IPS DF 6.9 (cell line): ENCODE measurements at places on chromosomes 2 and 18.

GRCh38 chr2:9763356-9764152 lies 79.7 kb upstream of the TAF1B start:
- no peak for DNase-seq

DNA sequence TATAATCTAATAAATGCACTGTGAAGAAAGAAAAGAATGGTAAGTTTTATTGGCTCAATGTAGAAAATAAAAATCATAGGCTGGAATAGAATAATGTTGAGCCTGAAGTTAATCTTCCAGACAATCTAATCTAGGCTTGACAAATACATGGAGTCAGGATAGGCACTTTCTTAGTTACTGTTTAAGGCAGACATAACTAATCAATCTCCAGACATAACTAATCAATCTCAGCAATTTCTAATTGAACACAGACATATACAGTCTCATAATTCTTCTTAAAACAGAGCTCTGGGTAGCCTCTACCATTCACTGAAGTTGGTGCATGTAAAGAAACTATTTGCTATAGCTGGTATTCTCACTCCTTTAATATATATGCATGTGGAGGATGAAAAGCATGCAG lies 150.1 kb upstream of the CTAGE1 start:
- no peak for DNase-seq

DNA sequence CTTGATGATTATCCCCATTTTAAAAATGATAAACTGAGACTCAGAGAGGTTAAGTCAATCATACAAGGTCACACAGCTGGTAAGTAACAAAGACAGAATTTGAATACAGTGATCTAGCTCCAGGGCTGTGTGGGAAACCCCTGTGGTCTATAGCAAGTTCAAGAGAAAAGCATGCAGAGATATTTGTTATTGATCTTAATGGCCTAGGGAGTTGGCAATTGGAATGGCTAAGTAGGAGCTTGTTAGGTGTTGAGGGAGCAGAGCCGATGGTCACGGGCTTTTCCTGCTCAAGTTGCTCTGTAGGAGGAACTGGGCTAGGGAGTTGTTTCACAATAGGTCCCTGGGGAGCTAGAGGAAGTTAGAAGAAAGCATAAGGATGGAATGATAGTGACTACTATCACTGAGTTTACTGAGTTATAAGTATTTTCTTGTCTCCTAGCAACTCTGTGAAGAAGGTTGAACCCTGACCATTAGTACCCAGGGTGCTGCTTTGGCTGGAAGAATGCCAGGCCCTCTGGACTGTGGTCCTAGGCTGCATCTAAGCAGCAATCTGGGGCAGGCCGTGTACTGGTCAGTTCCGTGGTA lies 30.0 kb downstream of the RNF125 start:
- no peak for DNase-seq

- no peak for DNase-seq
Observed at GRCh38 chr2:206955253-206955652, 15.9 kb downstream of the CPO start.

DNA sequence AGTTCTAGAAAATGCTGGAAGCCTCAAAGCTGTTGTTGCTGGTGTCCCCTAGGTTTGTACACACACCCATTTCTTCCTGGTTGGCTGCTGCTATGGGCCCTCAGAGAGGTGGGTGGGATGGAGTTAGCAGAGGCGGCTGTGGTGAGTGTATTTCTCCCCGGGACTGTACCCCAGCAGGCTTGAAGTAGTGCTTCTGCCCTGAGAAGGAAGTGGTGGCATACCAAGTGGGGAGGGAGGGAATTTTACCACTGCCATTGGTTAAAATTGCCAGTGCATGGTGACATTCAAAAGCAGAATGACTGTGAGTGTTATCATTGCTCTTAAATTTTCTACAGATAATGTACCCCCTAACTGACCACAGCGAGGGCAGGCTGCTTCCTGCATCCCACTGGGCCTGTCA lies 125.6 kb upstream of the CAPN13 start:
- no peak for DNase-seq

GRCh38 chr18:21272016-21272579 lies 30.1 kb downstream of the GREB1L start:
- DNase-seq, result no peak

GRCh38 chr18:32730620-32731091 lies 42.2 kb downstream of the KLHL14 start:
- no peak for DNase-seq

- DNase-seq, result no peak
Observed at GRCh38 chr2:46983065-46983801, 67.6 kb upstream of the MCFD2 start.

GRCh38 chr2:184363213-184363612 lies 235.1 kb upstream of the ZNF804A start:
- no peak for DNase-seq

DNA sequence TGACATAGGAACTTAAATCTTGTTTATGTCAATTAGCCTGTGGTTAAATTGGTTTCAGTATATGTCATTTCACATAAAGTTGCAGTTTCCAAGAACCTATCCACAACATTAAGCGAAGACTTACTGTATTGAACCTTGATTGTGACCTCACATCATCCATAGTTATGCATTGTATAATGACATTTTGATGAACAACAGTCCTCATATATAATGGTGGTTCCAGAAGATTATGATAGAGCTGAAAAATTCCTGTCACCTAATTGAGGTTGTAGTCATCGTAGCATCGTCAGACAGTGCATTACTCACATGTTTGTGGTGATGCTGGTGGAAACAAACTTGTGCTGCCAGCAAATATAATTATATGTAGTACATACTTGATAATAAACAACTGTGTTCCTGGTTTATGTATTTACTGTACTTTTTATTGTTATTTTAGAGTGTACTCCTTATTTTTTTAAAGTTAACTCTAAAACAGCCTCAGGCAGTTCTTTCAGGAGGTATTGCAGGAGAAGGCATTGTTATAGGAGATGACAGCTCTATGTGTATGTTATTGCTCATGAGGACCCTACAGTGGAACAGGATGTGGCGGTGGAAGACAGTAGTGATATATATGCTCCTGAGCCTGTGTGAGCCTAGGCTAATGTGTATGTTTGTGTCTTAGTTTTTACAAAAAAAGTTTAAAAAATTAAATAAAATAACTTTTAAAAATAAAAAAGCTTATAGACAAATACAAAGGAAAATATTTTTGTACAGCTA lies 56.6 kb downstream of the UBE2E3 start:
- DNase-seq, result no peak

- DNase-seq, result no peak
Observed at GRCh38 chr2:134238371-134238770, 15.5 kb upstream of the MGAT5 start.

GRCh38 chr2:108594132-108594981 lies 60.1 kb downstream of the LIMS1 start:
- DNase-seq, result no peak

- DNase-seq, result no peak
Observed at GRCh38 chr2:205908212-205909183, 177.5 kb downstream of the INO80D start.

- DNase-seq, result no peak
Observed at GRCh38 chr2:186912979-186913378, 64.0 kb upstream of the ZSWIM2 start.

DNA sequence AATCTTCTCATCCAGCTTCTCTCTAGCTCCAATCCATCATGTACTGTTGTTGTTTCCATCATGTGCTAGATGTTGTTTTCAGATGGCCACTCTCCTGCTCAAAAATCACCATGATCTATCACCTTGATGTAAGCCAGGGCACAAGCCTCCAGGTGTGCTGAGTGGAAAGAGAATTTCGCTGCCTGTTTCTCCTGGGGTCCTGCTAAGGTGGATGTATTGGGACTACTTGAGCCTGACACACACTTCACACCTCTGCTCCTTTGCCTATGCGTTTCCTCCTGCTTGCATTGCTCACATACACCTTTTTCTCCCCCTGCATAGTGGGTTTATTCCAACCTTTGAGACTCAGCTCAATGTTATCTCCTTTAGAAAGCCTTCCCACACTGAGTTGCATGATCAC lies 287.6 kb downstream of the CYRIA start:
- DNase-seq, result no peak
